ENCODE measurements at places on chromosomes 4 and X. TPM values are rescaled to one million over a fixed set of nuclear protein-coding genes. Genes with fewer than 3 reads are reported as not detected.

Gene ADGRG2
- total RNA-seq: not detected

Gene WDR19
- total RNA-seq: 10.6 TPM

Gene AKAP14
- not detected for total RNA-seq

Gene GCNA
- 0.47 TPM for total RNA-seq

Gene FAM47A
- not detected for total RNA-seq

Gene CLGN
- 2.7 TPM for total RNA-seq

Gene PFKFB1
- 0.24 TPM for total RNA-seq

Gene CLNK
- total RNA-seq: not detected

Gene EGF
- total RNA-seq: 1.2 TPM

Gene ARMCX2
- total RNA-seq: 0.09 TPM

Gene RNF212
- not detected for total RNA-seq

Gene SPANXN3
- not detected for total RNA-seq

Gene COX7B2
- 0.47 TPM for total RNA-seq

Gene GRPR
- not detected for total RNA-seq

Gene CXCL5
- not detected for total RNA-seq

Gene LRBA
- 65.9 TPM for total RNA-seq

Gene CPE
- 0.22 TPM for total RNA-seq

Gene ZFP42
- 0.31 TPM for total RNA-seq

Gene MAGEB10
- total RNA-seq: 0.47 TPM

Gene FRMPD4
- not detected for total RNA-seq

Gene MFAP3L
- 0.31 TPM for total RNA-seq

Gene DMRTC1B
- not detected for total RNA-seq

Gene NOA1
- total RNA-seq: 25.7 TPM

Gene GUCY1A1
- total RNA-seq: not detected

Gene C4orf17
- not detected for total RNA-seq

Gene ARHGAP36
- total RNA-seq: not detected

Gene TTC29
- not detected for total RNA-seq

Gene MCF2
- total RNA-seq: not detected

Gene HPF1
- 31.1 TPM for total RNA-seq
